ENCODE measurements at places on chromosomes 5 and 9. TPM values are rescaled to one million over a fixed set of nuclear protein-coding genes. Genes with fewer than 3 reads are reported as not detected.

DNA sequence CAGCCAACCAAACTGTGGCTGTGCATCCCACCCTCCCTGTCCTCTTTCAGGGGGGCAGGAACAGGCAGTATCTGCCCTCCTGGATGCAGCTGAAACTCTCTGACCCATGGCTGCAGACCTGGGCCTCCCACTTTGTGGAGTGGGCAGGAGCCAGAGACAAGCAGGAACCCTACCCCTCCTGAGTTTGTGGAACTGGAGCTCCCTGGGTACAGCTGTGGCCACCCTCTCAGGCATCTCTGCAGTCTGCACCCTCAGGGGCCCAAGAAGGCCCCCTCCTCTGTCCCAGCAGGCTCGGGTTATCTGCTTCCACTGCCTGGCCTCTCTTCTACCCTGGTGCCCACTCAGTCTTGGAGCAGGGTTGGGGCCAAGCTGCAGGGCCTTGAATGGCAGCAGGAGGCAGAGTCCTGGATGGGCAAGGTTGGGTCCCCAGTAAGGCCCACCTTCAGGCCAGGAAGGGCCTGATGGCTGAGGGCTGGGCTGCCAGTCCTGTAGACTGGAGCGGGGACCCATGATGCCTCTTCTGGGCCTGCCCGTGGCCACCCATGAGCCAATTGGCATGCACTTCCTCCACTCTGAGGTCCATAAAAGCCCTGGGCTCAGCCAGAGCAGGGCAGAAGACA is 619.9 kb downstream of the KIF4B start:
- DNase-seq = no peak

GRCh38 chr9:124311283-124311682 is 53.5 kb downstream of the NEK6 start:
- DNase-seq = no peak

- DNase-seq = no peak
Observed at GRCh38 chr5:1034421-1034905, 25.9 kb downstream of the NKD2 start.

The CKMT2 gene
- 0.10 TPM for polyA plus RNA-seq

The GNA14 gene
- 0.22 TPM for polyA plus RNA-seq

The KCNIP1 gene
- not detected for polyA plus RNA-seq
